ENCODE measurements at places on chromosomes 5 and 9.

DNA sequence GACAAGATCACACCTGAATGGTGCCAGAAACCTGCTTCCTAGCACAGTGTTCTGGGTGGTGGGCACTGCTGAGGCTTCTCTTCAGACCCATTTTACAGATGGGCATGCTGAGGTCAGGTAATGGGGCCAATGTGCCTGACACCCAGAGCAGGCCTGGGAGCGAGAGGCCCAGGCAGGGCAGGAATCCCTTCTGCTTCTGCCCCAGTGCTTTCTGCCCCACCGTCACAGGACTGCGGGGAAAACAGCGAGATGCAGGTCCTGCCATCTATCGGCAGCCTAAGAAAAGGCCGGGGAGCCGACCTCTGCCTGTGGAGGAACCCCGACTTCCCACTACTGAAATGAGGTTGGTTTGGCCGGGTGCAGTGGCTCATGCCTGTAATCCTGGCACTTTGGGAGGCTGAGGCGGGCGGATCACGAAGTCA, 22.8 kb upstream of the RNU6ATAC start:
- peak; percentile 42 for DNase-seq

- no peak for DNase-seq
Observed at GRCh38 chr5:66777868-66778267, 181.7 kb downstream of the MAST4 start.

DNA sequence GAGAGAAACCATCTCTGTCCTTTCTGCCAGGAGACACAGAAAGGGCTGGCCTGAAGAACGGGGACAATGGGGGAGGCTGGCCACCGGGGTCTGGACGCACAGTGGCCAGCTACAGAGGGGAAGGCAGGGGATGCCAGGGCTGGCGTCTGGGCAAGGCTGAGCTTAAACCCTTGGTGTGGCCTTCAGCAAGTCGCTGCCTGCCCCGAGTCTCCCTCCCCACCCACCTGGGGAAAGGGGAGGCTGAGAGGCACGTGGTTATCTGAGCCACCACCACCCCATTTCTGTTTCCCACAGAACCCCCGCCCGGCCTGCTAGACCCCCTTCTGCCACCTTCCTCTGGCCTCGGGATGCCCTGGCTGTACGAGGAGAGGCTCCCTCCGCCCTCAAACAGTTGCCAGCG, 115.3 kb downstream of the VAV2 start:
- no peak for DNase-seq

DNA sequence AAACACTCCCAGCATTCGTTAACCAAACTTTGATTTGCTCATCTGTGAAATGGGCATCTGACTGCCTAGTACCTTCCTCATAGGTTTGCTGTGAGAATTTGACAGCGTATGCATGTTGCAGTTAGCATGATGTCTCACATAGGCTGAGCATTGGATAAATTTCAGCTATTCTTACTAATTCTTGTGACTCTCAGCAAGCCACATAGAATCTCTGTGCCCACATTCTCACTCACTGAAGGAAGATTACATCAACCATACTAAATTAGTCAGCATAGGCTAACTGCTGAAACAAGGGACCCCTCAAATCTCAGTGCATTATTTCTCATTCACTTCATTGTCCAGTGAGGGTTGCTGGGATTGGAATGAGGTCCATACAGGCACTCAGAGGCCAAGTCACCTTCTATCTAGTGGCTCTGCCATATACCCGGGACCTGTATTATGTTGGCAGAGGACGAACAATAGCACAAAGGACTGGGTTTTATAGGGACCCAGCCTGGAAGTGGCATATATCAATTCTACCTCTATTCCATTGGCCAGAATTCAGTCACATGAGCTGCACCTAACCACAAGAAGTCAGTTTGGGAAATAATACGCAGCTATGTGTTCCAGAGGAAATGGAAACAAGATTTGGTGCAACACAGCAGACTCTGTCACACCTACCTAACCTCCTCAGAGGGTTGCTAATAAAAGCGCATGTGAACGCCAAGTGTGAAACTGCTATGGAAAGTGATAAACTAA, 4.2 kb upstream of the PTGER4 start:
- no peak for DNase-seq

GRCh38 chr9:126809068-126809467, 4.2 kb downstream of the ZBTB43 start:
- no peak for DNase-seq

DNA sequence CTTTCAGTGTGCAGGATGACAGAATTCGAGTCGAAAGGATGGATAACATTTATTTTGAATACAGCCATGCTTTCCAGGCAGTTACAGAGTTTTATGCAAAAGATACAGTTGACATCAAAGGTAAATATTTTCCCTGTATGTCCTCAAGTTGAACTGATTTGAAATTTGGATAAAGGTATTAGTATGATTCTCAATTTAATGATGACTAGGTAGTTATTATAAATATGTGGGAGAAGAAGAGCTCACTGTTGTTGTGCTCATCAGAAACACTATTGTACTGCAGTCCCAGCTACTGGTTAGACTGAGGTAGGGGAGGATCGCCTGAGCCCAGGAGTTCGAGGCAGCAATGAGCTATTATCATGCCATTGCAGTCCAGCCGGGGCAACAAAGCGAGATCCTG, 70.7 kb upstream of the DHFR start:
- DNase-seq, result no peak

- DNase-seq, result no peak
Observed at GRCh38 chr5:39835371-39835770, 410.6 kb upstream of the DAB2 start.

DNA sequence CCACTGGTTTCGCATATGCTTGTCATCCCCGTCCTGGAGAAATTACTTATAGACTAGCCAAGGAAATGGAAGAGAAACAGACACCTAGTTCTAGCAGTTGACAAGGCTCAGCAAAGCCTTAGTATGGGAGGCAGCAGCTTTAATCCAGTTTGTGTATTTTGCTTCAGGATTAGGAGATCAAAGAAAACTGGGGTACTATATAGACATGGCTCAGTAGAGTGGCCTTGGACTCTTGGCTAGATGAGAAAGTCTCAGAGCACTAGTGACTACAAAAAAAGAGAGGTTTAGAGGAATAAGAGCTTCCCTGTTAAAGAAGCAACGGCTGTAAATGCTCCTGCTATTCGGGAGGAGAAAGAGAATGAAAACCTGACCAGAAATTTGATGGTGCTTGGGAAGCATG, 349.1 kb downstream of the CTNND2 start:
- no peak for DNase-seq

- peak; percentile 37 for DNase-seq
Observed at GRCh38 chr9:17063535-17064135, 71.2 kb upstream of the CNTLN start.

- no peak for DNase-seq
Observed at GRCh38 chr9:129102095-129102525, 8.5 kb downstream of the CRAT start.

GRCh38 chr5:77302247-77302646, 91.8 kb downstream of the PDE8B start:
- no peak for DNase-seq

DNA sequence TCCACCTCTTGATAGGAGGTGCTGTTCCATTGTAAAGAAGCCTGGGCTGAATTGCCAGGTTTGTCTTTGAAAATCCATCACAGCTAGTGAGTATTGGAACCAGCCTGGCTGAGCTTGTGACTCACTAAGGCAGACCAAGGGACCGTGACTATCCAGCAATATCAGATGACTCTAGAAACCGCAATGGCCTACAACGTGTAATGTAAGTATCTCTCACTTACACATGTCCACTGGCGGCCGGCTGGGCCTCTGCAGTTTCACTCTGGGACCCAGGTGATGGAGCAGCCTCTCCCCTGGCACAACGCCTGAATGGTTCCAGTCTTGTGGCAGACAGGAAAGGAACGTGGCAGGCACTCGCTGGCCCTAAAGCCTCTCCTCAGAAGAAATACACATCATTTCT, 3.1 kb upstream of the HRH2 start:
- DNase-seq, result peak; percentile 50

DNA sequence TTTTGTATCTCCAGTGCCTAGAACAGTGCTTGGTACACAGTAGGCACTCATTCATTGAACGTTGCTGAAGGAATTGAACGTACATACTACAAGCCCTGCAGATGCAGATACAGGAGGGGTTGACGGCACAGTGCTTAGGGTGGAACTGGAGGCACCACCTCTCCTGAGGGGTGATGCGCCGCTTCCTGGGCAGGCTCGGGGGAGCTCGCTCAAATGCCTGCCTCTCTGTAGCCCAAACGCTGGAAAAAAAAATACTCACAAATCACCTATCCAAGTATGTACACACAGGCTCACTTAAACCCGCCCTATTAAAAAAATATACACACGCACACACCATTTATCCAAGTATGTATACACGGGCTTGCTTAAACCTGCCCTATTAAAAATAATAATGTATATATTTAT, 536 bp upstream of the COMMD10 start:
- DNase-seq, result peak; percentile 27

GRCh38 chr5:45696206-45696836, at the start of gene HCN1:
Gene HCN1, minus strand, starts transcription at chr5:45696380.
- no peak for DNase-seq

GRCh38 chr5:86613455-86613854, 4.3 kb upstream of the COX7C start:
- DNase-seq, result no peak

Data from AML-193 (cell line).